Activated naive CD4-positive, alpha-beta T cell treated with anti-CD3 and anti-CD28 coated beads for 36 hours (primary cell): ENCODE measurements at places on chromosomes 7 and 10. TPM values are rescaled to one million over a fixed set of nuclear protein-coding genes. Genes with fewer than 3 reads are reported as not detected.

ATOH7 gene
- not detected for total RNA-seq

GRCh38 chr10:89362929-89363328 is 14.9 kb upstream of the IFIT1B start:
- DNase-seq, result no peak
- H3K27me3 ChIP-seq, result peaks cover 2% of the 10 kb centered on the region
- H3K27ac ChIP-seq, result no peak overlapping the region
- H3K4me3 ChIP-seq, result no peak overlapping the region
- H3K36me3 ChIP-seq, result no peaks in the 10 kb centered on the region
- H3K4me1 ChIP-seq, result peaks cover 22% of the 10 kb centered on the region

DNA sequence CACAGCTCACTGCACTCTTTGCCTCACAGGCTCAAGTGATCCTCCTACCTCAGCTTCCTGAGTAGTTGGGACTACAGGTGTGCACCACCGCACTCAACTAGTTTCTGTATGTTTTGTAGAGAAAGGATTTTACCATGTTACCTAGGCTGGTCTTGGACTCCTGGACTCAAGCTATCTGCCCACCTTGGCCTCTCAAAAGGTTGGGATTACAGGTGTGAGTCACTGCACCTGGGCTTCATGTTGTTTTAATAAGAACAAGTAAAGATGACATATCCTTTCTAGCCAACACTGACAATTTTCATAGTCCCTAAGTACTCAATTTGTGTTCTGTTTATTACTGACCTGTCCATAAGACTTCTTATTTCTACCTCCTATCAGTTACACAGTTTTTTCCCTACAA is 16.8 kb downstream of the SEMA3C start:
- no peak overlapping the region for H3K27ac ChIP-seq
- no peaks in the 10 kb centered on the region for H3K36me3 ChIP-seq
- H3K4me1 ChIP-seq, result no peaks in the 10 kb centered on the region

- peak overlapping the region; percentile 88 for H3K27ac ChIP-seq
- H3K4me1 ChIP-seq, result peaks cover 94% of the 10 kb centered on the region
- DNase-seq, result no peak
- H3K27me3 ChIP-seq, result no peaks in the 10 kb centered on the region
- H3K36me3 ChIP-seq, result peaks cover 48% of the 10 kb centered on the region
- H3K4me3 ChIP-seq, result no peak overlapping the region
Observed at GRCh38 chr10:71752391-71753090, 20.8 kb downstream of the VSIR start.
